Hypothalamus (tissue), 51 donors: ENCODE measurements at places on chromosomes 11 and 22.
A peak's percentile ranks its signal among the peaks of the same experiment; 100 is the strongest.

- no peak for DNase-seq
These were observed 14.2 kb upstream of the GNB1L start for GRCh38 chr22:19868773-19869471.

DNA sequence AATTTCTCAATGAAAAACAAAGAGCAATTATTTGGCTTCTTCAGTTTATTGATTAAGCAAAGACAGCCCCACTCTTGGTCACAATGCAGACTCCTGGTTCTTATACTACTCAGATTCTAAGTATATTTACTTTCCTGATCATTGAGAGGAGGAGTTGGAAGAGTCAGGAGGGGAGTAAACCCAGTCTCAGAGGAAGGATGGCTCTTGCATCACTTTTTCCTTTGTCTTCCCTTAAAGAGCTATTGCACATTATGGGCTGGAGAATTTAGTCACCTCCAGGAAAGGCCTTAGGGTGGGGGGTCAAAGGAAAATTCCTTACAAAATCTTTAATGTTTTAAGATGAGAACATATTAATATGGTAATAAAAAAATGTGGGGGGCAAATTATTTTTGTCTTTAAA is 8.1 kb downstream of the SLC17A6 start:
- no peak for DNase-seq

DNA sequence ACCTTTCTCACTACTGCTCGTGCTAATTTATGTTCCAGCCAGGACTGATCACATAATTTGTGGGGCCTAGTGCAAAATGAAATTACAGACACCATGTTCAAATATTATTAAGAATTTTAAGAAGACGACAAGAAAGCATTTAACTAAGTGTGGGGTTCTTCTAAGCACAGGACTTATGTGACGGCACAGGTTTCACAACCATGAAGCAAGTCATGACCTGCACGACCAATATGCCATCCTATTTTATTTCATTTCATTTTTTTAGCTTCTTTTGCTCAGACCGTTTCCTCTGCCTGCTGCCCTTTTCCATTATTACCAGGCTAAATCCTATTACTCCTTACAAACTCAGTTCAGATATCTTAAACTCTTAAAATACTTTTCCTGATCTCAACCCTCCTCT is 462.5 kb downstream of the AASDHPPT start:
- no peak for DNase-seq

- DNase-seq: no peak
These were observed 16.7 kb downstream of the INCENP start for GRCh38 chr11:62140304-62141110.

- DNase-seq: no peak
These were observed 78.5 kb upstream of the OR5AK2 start for GRCh38 chr11:56910046-56910773.

- no peak for DNase-seq
These were observed 6.4 kb upstream of the KCNJ11 start for GRCh38 chr11:17394743-17395390.

DNA sequence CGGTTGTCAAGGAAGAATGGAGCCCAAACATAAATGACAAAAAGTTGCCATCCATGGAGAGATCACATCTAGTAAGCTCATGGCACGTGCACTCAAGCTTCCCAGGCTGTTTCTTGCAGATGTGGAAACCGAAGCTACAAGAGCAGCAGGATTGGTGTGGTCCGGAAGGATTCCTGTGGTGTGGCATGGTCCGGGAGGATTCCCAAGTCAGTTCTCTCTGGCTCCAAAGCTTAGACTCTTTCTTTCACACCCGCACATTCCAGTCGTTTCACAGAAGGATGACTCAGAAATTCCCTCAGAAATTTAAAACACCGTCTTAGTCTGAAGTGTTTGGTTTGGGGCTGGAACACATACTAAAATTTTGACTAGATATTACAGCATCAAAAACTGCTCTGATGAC is 78.0 kb upstream of the DRD2 start:
- no peak for DNase-seq

DNA sequence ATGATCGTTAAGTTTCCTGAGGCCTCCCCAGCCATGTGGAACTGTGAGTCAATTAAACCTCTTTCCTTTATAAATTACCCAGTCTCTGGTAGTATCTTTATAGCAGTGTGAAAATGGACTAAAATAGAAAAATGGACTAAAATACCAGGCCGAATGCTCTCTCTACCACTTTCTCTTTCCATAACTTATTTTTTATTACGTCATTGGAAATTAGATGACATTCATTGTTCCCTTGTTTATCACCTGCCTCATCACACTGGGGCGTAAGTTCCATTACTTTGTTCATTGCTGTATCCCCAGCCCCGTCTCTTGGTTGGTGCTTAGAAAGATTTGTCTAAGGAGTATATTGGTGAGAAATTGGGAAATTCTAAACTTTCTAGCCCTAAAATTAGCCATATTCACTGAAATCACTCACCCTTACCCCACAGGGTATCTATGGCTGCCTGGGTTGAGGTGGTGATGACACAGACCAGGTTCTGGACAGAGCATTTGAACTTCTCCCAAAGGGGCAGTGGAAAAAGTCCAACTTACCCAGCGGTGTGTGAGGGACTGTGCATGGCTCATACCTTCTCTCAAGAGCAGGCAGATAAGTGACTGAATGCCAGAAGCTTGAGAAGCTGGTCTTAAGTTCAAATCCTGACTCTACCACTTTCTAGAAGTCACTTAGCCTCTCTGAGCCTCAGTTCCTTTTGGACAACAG is 50.9 kb upstream of the TP53I11 start:
- DNase-seq: no peak

GRCh38 chr11:96331699-96332116 is 11.3 kb downstream of the MAML2 start:
- no peak for DNase-seq

GRCh38 chr11:56531856-56532255 is 11.2 kb downstream of the OR5M11 start:
- DNase-seq: no peak

DNA sequence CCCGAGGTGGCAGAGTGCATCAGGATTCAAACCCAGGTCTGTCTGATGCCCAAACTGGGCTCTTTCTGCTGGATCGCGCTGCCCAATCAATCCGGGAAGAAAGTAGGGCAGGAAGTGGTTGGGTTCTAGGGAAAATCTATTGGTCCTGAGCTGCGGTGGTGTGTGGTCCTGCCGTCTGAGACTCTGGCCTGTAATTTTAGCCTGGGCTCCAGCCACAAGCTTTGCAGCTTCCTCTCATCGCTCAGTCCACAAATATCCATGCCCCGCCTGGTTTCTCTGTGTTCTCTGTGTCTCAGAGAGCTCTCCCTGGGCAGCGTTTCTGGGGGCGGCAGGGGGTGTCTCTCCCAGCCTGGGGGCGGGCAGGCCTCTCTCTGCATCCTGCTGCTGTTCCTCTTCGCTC is 18.7 kb downstream of the CACNG2 start:
- DNase-seq: no peak

DNA sequence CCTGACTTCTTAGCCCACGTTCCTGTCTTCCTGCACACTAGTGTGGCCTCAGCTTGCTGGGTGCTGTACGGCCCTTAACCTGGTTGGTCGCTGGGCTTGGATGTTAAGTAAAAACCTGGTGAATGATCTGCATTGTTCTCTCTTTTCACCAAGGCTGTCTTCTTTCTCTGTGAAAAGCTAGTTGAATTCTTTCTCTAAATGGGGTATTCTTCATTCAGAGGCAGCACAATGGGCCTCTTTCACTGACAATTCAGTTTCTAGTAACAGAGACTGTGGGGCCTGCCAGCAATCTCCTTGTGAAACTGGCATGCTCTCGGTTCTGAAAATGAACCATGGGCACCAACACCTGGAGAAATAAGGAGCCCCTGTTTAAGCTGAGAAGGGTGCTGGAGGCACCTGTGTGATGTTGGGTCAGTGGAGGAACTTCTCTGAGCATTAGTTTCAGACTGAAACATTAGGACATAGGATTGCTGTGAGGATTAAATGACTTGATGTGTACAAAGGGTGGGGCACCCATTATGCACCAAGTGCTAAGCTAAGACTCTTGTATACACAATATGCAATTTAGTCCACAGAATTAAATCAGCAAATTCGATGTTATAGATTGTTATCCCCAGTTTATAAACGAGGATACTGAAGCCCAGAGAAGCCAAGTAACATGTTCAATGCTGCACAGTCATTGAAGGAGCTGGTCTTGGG is 33.1 kb upstream of the ELF5 start:
- peak; percentile 58 for DNase-seq

- no peak for DNase-seq
These were observed 10.2 kb upstream of the FCHSD2 start for GRCh38 chr11:73152086-73152853.

DNA sequence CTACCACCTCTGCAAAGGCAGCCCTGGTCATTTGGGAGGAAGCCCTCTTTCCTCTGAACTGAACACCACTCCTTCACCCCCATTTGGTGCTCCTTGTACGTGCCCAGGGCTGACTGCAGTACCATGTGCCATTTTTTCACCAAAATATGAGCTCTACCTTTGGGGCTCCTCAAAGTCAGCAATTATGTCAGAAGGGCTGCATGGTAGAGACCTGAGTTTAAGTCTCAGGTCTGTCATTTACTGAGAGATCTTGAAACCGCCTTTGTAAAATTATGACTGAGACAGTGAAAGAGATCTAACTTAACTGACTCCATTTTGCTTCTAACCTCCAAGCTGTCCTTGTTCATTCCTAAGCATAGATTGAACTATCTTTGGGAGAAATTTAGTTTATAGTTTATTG is 58.0 kb downstream of the THAP12 start:
- no peak for DNase-seq
